Right ventricle myocardium superior (tissue), 1 donor: ENCODE measurements at places on chromosomes 4 and X. TPM values are rescaled to one million over a fixed set of nuclear protein-coding genes. Genes with fewer than 3 reads are reported as not detected.

Gene CCDC149
- total RNA-seq = 10.8 TPM

Gene LDOC1
- total RNA-seq = 3.4 TPM

Gene HOPX
- total RNA-seq = 23.7 TPM

Gene PAGE2B
- total RNA-seq = not detected

Gene TRPC3
- 0.13 TPM for total RNA-seq

Gene RBM10
- 27.4 TPM for total RNA-seq

Gene TMPRSS11D
- not detected for total RNA-seq

Gene LRIT3
- total RNA-seq = not detected

Gene NPY2R
- not detected for total RNA-seq

Gene CDX4
- not detected for total RNA-seq

Gene MGARP
- 0.48 TPM for total RNA-seq

Gene TMEM165
- total RNA-seq = 34.3 TPM
